ENCODE measurements at places on chromosomes 7 and 10. TPM values are rescaled to one million over a fixed set of nuclear protein-coding genes. Genes with fewer than 3 reads are reported as not detected.

DNA sequence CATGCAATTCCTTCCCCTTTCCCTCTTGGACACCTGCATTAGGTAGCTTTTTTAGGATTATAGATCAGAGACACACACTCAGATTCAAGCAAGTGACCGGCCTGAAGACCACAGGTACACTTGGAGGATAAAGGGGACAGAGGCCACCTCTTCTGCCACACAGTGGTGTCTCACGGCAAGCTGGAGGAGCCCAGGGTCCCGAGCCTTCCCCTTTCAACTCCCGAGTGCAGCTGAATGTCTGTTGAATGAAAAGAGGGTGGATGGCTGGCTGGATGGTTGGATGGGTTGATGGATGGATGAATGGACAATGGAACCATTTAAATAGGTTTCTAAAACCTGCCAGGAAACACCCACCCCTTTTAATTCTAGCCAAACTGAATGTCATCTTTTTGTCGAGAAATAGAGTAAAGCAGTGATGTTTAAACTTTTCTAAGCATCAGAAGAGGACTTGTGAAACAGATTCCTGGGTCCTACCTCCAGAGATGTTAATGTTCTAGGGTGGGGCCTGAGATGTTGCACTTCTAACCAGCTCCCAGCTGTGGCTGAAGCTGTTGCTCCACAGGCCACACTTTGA, 49.2 kb upstream of the ZMIZ1 start:
- H3K27me3 ChIP-seq = no peaks in the 10 kb centered on the region
- DNase-seq = no peak
- H3K36me3 ChIP-seq = no peaks in the 10 kb centered on the region

DNA sequence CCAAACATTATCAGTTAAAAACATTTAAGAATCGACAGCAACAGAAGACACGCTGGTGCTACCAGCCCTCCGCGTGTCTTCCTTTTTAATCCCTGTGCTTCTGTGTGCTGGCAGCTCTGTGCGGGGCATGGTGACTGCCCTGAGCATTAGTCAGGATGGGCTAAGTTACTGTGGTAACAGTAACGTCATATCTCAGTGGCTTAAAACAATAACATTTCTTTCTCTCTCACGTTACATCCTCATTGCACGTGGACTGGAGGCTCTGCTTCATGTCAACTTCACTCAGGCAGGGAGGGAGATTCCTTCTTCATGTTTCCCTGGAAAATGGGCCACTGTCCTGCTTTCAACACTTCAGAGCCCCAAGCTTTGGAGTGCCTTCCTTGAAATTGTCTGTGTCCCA, 378.5 kb downstream of the CCSER2 start:
- no peaks in the 10 kb centered on the region for H3K4me1 ChIP-seq
- H3K36me3 ChIP-seq = no peaks in the 10 kb centered on the region
- H3K4me3 ChIP-seq = no peak overlapping the region
- H3K27me3 ChIP-seq = peaks cover 4% of the 10 kb centered on the region

DNA sequence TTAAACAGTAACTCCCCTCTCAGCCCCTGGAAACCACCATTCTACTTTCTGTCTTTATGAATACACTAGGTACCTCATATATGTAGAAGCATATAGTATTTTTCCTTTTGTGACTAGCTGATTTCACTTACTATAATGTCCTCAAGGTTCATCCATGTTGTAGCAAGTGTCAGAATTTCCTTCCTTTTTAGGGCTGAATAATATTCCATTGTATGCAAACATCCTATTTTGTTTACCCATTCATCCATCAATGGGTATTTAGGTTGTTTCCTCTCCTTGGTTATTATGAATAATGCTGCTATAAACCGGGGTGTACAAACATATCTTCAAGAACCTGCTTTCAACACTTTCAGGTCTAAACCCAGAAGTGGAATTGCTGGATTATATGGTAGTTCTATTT, 125.3 kb downstream of the SGMS1 start:
- H3K4me3 ChIP-seq = no peak overlapping the region
- no peak overlapping the region for H3K27ac ChIP-seq

DNA sequence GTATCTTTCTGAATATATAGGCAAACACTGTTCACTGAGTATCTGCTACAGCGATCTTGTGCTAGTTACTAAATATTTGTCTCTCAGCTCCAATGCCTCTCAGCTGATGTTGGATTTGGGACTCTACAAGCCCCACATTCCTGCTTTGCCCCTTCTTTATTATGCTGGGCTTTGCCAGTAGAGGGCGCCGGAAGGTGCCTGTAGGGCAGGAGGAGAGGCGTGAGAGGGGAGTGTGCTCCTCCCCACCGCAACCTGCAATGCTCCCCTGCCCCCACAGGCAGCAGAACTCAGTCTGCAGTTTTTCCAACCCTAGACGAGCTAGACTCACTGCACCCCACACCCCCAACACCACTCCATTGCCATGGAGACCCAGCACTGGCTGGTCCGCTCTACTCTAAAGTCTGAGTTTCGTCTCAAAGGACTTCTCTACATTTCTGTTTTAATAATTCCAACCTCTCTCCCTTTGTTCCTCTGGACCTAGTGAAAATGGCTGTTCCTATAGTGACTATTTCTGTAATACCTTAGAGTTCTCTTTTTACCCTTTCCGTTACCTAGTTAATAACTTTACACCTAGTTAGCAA, 337.6 kb downstream of the CCSER2 start:
- H3K27me3 ChIP-seq = no peaks in the 10 kb centered on the region
- no peaks in the 10 kb centered on the region for H3K36me3 ChIP-seq
- H3K27ac ChIP-seq = no peak overlapping the region
- H3K4me3 ChIP-seq = no peak overlapping the region

GRCh38 chr7:34900891-34901513, 136.3 kb downstream of the DPY19L1 start:
- peaks cover 12% of the 10 kb centered on the region for H3K27me3 ChIP-seq
- H3K4me1 ChIP-seq = no peaks in the 10 kb centered on the region
- no peaks in the 10 kb centered on the region for H3K36me3 ChIP-seq
- no peak overlapping the region for H3K4me3 ChIP-seq
- H3K27ac ChIP-seq = no peak overlapping the region

ZC3HAV1L gene
- total RNA-seq = 23.2 TPM

Measured in activated CD4-positive, alpha-beta T cell treated with anti-CD3 and anti-CD28 coated beads for 36 hours (primary cell).